H54 (cell line): ENCODE measurements at places on chromosomes 4 and X.

DNA sequence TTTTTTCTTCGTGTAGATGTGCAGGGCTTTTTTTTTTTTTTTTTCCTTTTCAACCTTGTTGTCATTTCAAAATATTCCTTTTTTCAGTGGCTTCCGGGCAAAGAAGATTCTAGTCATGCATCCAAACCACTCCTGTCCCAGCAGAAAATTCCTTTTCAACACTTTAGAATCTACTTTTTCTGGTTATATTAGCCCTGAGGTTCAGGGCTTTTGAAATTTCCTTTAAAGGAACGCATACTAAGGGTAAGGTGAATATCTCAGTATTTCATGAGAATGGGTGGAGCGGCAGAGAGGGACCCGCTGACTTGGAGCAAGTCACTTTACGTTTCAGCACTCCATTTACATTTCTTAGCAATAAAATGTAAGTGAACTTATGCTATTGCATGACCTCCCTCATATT is 15.6 kb upstream of the TENM3 start:
- no peak for DNase-seq

DNA sequence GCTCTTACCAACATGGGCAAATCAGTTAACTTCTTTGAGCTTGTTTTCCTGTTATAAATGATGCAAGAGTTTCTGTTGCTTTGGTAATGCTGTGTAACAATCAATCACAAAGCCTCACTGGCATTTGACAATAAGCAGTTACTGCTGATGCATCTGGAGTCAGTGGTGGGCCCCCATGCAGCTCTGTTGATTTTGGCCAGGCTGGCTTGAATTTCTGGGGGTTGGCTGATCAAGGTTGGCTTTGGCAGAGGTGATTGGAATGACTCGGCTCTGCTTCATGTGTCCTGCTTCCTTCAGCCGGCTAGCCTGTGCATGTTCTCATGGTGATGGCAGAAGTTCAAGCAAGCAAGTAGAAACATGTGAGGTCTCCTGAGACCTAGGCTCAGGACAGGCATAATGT is 90.4 kb downstream of the PHEX start:
- no peak for DNase-seq

- DNase-seq = no peak
Observed at GRCh38 chrX:124045109-124045508, 83.6 kb downstream of the STAG2 start.

- no peak for DNase-seq
Observed at GRCh38 chrX:53494436-53494835, 60.3 kb upstream of the HSD17B10 start.

DNA sequence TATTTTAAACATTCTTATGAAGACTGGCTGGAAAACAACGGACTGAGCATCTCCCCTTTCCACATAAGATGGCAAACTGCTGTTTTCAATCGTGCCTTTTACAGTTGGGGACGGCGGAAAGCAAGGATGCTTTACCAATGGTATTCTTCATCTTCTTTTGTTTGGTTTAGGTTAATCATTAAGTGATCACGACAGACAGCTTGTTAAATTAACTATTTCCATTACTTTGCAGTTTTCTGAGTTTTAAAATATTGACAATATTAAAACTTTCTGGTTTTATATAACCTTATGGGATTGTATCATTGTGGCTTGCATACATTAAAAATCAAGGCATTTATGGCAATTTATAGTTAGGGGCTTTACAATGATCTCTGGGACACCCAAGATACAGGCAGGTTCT is 3.8 kb downstream of the MBTPS2 start:
- DNase-seq = no peak

- DNase-seq = no peak
Observed at GRCh38 chr4:123783921-123784320, 387.3 kb downstream of the SPRY1 start.
